ENCODE measurements at places on chromosomes 1 and 21.

DNA sequence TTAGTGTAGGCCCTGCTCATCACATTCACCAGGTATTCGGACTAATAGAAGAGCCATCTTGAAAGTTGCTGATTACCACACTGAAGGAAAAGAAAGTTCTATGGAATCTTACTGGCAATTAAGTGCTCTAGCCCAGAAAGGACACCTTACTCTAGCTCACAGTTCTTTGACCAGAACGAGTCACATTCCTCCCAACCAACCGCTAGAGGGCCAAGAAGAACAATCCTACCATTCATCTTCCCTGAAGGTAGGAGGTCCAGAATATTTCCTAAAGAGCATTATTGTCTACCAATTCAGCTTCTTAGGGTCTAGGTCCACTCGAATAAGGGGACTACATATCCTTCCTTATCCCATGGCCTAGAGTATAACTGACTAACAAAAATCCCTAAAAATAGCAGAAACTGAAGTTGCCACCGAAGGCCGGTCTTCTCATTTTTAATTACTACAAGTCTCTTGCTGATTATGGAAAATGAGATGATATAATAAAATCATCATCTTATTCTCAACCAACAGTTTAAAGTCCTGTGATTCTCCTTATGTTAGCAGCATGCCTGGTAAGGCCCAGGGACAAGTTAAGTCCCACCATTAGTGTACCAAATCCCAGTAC lies 2.7 kb upstream of the FMO1 start:
- no peak for DNase-seq

- DNase-seq = no peak
Observed at GRCh38 chr21:15051644-15052458, 12.9 kb downstream of the NRIP1 start.

- DNase-seq = no peak
Observed at GRCh38 chr1:161688946-161689345, 18.1 kb upstream of the FCRLA start.

DNA sequence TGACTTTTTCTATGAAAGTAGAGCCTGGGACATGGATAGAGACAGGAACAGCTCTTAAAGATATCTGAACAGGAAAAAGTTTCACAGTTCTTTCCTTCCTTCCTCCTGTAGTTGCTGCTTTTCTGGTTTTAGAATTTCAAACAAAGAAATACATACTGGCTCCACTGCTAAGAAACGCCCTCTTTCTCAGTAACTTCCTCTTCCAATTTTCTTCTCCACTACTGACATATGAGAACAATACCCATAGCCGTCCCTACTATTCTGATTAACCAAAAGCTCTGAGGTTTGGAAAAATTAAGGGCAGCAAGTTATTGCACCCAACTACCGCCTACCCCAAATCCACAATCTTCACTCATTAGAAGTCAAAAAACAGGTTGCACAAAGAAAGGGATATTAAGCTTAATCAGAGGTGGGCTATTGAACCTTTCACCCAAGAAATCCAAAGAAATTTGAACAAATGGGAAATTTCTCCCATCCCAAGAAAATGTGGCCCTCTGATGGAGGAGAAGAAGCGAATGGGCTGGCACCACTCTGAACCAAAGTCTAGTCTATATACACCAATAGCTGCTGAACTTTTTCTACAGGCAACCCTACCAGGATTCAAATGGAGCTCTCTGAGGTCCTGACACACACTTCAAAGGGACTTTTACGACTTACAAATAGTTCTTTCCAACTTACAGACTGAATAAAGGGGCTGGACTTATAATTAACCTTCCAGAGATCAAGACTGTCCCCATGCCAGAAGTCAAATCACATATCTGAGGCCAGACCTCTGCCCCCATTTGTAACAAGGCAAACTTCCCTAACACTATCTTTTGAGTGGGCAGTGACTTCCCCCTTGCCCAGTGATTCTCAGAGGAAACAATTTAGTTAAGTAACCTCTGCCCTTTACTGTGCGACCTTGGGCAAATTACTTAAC lies 1.7 kb downstream of the WASF2 start:
- DNase-seq = no peak

DNA sequence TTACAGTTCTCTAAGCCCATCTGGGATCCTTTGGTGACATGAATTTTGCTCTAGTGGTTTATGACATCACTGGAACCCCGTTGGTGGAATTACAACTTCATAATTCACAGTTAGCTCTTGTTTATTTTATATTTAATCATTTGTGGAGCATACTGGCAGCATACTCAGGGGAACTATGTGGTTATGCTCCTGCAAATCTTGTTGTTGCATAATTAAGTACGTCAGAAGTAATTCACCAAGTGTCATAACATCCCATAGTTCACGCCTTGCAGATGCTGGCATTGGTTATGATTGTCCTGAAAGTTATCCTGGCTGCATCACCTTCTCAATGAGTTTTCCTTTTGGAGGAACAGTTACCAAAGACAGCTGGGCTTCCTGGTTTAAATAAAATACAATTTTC lies 16.5 kb downstream of the PRRX1 start:
- no peak for DNase-seq

Data from GM04504 (cell line).